ENCODE measurements at places on chromosomes 7 and 10.
A peak's percentile ranks its signal among the peaks of the same experiment; 100 is the strongest.

DNA sequence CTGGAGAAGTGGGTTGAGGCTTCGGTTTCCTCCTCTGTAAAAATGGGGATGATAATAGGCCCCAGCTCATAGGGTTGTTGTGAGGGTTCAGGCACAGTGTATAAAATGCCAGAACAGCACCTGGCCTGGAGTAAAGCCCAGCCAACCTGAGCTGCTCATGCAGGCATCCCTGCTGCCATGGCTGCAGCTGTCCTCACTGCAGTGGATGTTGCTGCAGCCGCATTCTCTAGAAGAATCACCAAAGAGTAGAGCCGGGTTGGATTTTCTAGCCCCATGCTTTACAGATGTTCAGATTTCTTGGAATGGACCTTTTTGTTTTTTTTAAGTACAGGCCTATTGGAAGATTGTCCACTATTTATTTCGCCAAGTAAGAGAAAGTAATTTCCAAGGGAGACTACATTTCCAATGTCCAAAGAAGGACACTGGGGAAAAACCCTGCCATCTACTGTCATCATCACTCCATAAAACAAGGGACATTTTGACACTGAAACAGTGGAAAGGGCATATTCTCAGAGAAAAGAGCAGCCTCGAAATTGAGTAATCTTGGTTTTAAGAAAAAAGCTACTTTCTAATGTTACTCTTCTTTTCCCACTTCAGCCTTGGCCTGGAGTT is 147.5 kb upstream of the TCF7L2 start:
- no peak for DNase-seq

DNA sequence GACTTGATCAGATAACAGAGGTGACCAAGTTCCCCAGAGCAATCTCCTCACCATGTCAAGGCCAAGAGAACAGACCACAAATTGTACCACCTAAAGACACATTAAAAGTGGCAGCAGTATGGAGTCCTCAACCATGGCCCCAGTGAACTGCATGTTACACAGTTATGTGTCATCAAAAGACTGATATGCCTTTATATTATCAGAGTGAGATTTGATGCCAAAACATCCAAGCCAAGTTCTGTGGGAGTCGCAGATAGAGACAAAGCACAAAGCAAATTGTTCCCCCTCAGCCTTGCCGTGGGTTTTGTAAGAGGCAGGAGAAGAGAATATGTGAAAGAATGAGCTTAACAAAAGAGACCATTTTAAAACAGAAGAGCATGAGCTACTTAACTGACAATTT is 39.2 kb upstream of the TES start:
- DNase-seq, result no peak

DNA sequence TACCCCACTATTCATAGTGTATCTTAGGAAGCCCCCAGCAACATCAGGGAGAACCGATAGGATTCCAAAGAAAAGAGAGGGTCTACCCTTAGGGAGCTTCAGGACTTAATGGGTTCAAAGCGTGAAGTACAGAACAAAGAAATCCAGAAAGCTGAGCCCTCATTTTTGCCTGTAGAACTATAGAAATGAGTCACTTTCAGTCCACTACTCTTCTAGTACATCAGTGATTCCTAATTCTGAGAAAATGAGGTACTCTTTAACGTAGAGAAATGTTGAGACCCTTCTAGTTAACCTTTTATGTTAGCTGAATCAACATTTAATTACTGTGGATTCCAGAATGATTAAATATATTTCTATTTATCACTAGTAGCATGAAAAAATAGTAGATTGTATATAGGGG is 1.8 kb downstream of the TDRD1 start:
- DNase-seq, result no peak

- DNase-seq, result no peak
These were observed 92.5 kb downstream of the COL13A1 start for GRCh38 chr10:69894156-69894555.

- DNase-seq, result peak; percentile 68
These were observed 4.7 kb upstream of the CREB5 start for GRCh38 chr7:28407651-28408050.

GRCh38 chr10:115003396-115003795 is 65.4 kb downstream of the TRUB1 start:
- no peak for DNase-seq

GRCh38 chr10:17169803-17170202 is 31.7 kb downstream of the TRDMT1 start:
- no peak for DNase-seq

- DNase-seq, result no peak
These were observed 208.4 kb downstream of the FANK1 start for GRCh38 chr10:126104767-126105166.

DNA sequence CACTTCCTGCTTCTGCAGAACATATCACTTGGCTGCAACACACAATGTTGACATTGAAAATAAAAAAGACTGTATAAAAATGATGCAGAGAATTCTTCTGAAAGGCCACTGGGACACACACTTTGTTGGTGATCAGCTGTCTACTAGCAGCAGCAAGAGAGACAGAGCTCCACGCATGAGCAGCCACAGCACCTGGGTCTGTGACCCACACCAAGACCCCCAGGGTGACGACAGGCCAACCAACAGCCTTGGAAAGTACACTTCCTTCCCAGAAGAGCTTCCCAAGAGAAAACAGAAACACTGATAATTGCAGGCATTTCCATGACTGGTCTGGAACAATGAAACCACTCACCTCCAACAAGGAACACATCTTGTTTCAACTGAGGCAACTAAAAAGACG is 239.0 kb downstream of the DIP2C start:
- DNase-seq, result no peak

GRCh38 chr7:140557809-140558518 is 78.7 kb upstream of the MKRN1 start:
- no peak for DNase-seq

Data from brain microvascular endothelial cell (primary cell).